Activated CD4-positive, CD25-positive, alpha-beta regulatory T cell treated with anti-CD3 and anti-CD28 coated beads, Interleukin-2, amount 50 U/mL, for 72 hours (primary cell): ENCODE measurements at places on chromosomes 1 and 21.

DNA sequence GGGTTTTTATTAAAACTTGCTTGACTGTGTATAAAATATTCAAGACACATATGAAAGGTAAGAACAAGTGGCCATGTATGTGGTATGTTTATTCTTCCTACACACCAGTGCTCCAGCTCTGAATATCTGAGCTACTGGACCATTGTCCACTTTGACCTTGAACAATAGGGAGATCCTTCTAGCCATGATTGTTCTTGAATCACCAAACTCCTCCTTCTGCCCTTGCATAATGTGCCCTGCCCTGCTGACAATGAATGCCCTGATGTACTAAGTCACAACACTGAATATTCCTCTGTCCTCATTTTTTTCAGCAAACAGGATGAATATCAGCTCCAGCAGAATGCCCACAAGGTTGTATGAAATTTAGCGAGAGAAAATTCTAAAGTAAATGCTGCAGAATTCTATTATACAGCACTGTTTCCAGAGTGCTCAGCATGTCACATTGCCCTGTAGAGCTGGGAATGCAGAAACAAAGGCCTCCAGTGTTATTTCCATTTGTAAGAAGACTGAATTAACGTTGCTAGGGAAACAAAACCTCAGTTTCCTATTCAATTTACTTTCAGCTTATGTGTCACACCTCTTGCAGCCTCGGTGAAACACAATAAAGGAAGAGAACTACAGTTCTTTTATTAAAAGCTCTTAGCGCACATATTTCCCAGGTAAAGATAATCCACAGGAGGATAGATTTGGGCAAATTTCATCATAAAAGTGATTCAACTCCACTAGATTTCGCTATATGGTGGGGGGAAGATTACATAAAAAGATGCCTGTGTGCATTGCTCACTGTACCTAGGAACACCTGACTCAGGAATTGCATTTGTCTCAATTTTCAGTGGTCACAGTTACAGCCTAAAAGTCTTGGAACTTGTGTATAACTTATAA is 187.4 kb upstream of the ATP1B1 start:
- DNase-seq, result no peak

DNA sequence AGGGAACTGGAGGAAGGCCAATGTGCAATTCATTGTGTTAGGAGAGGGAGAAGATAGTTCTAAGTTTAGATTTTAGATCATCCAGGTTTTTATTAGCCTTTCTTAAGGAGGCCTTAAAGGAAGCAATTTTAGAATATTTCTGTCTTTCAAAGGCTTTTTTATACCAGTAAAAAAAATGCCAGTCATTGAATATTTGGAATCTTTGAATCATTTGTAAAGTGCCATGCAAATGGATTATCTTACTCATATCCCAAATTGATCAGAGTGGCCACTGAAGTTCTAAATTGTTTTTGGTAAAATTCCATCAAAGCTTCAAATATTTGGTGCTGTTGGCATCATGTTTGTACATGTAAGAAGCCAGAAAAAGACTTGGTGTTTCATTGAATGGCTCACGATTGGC is 244.8 kb downstream of the RPS6KC1 start:
- DNase-seq, result no peak

DNA sequence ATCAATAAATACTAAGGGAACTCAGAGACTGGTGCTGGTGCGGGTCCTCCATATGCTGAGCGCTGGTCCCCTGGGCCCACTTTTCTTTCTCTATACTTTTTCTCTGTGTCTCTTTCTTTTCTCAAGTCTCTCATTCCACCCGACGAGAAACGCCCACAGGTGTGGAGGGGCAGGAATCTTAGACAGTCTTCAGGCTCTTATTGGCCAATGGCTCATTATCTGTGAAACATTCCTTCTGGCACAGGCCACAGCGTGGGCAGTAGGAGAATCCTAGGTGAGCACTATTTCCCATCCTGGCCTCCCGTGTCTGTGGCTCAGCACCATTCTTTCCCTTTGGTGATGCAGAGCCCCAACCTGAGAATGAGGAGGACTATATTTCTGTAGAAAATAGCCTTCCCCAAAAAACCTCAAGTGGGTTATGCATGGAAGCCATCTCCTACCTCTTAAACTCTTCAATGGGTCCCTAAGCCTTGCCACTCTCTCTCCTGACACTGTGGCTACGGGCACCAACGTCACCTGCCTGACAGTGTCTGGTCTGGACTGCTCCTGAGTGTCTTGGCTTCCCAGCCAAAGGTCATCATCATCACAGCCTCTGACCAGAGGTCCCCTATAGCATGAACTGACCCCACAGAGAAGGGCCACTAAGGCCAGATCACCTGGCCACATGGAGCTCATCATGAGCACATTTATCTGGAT is 6.2 kb upstream of the SLAMF1 start:
- DNase-seq, result no peak

GRCh38 chr1:47209091-47209490 is 19.3 kb upstream of the PDZK1IP1 start:
- no peak for DNase-seq

DNA sequence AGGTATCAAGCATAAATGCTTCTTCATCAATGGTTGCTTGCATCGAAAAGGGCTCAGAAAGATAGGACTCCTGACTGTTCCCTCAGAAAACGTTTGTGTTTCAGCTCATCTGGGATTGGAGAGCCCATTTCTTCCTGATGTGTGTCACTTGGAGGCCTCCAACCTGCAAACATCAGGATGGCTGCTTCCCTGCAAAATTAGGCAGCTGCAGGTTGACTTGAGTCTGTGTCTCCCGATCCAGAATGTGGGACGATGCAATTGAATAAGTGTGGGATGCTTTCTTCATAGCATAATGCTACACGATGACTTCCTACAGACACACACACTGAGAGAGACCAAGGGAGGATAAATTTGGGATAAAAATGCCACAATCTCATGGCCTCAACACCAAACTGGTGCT is 42.2 kb downstream of the OLIG1 start:
- DNase-seq, result no peak

DNA sequence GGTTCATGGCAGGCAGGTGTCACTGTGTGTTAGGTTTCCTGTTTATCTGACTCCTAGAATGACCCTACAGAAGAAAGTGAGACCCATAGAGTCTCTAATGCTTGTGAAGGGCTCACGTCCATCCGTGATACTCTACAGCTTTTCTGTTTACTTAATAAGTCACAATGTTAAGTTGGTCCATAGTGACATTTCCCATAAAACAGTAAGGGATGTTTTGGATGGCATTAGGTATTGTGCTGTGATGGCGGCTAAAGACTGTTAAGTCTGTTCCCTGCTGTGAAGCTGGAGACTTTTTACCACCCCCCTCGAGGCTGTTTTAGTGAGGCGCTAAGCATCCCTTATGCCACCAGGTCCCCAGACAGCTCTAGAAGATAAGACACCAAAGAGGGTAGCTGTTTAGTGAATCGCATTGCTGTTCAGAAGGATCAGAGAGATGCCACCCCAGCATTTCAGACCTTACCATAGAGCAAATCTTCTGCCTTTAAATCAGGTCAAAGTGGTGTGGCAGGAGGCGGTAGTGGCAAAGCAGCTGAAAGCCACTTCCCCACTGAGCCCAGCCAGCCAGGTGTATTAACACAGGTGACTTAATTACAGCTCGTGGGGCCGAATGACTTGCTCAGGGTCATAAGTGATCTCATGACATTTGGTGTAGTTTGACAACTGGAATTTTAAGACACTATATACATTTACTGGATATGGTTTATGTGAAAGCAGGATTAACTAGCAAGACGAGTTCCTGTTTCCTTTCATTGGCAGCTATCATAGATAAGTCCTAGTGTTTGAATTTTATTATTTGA is 25.0 kb downstream of the SLC37A1 start:
- no peak for DNase-seq

DNA sequence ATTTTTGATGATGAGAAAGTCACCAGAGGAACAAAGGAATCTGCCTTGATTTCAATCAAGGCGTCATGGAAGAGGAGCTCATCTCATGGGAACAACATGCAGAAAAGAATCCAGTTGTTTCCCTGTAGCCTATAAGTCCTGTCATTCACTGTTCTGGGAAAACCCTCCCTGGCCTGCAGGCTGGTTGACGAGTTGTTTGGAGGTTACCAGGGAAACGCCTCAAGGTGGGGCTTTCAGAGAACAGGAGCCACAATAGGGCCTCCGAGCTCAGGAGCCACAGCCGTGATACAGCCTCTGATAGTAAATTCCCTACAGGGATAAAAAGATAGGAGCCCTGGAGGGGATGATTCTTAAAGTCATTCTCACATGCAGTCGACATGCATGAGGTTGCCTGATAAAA is 135.2 kb downstream of the PSMG1 start:
- DNase-seq, result no peak

DNA sequence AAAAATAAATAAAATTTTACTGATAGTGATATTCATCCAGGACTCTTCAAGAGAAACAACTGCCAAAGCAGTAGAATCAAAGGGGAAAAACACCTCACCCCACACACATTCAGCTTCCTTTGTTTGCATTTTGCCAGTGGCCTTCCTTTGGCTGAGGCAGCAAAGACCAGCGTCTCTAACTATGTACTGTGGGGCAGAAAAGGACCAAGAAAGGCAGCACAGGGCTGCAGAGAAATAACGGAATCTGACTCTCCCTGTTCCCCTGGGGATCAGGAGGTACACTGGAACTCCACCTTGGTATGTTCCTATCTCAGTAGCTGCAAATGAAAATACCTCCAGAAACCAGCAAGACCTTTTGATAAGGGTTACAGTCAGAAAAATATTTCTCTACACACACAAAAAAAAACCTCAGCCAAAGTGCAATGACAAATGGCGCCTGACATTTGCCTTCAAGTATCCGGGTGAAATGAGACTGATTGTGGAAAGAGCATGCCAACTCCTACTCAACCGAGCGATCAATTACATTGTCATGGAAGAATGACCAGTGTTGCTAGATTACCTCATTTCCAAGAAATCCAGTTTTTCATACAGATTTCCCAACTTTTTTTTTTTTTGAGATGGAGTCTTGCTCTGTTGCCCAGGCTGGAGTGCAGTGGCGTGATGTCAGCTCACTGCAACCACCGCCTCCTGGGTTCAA is 50.9 kb downstream of the TARBP1 start:
- no peak for DNase-seq

GRCh38 chr1:173477286-173478093 is at the start of gene PRDX6:
Gene PRDX6, plus strand, starts transcription at chr1:173477335. Its CDS starts 63 bp downstream, at chr1:173477398.
- DNase-seq, result no peak

DNA sequence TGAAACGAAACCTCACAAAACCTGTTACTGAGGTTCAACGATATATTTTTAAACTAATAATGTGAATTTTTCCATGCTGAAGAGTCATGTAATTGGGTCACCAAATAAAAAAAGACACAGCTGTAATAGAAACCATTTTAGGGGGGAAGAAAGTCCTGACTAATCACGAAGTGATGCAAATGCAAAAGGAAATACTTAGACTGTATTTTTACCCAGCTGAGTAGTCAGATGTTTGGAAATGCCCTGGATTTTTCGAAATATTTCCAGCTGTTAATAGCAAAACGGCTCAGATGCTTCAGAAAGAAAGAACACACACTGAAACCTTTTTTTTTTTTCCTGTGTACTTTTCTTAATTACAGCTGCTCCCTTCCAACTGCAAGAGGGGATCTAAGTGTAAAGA is 210.3 kb downstream of the SETD4 start:
- no peak for DNase-seq

DNA sequence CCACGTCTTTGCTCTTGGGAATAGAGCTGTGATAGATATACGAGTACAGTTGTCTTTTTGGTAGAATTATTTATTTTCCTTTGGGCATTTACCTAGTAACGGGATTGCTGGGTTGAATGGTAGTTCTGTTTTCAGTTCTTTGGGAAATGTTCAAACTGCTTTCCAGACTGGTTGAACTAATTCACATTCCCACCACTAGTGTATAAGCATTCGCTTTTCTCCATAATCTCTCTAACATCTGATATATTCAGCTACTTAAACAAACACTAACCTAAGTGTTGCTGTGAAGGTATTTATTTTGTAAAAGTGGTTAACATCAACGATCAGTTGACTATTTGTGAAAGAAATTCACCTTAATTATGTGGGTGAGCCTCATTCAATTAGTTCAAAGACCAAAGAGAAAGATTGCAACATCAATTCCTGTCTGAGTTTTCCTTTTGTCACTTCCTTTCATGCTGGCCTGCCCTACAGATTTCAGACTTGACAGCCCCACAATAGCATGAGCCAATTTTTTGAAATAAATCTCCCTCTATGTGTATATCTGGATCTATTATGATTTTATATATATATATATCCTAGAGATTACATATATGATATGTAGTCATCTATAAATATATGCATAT is 26.7 kb upstream of the DUSP10 start:
- DNase-seq, result no peak

DNA sequence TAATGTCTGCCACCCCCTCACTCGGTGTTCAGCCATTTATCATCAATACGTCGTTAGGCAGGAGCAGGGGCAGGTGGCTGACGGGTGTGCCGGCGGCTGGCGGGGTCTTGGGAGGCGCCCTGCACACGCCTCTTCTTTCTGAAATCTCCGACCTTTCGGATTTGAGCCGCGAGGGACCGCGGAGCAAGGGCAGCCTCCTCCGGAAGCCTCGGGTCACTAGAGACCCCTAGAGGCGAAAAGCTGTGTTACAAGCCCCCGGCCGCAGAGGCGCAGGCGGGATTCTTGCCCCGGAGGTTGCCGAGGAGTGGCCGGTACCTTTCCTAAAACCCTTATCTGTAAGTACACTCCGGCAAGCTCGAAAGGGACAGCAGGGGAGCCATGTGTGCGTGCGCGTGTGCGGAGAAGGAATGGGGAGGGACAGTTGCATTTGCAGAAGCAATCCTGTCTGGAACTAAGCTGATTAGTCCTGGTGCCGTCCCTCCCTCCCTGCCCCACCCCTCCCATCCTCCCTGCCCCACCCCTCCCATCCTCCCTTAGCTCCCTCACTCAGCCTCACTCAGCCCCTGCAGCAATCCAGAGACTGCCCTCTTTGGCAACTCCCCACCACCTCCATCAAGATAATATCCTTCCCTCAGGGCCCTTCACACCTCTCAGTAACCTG is 11.0 kb downstream of the BRINP2 start:
- no peak for DNase-seq

GRCh38 chr21:37860416-37860815 is 55.8 kb downstream of the KCNJ6 start:
- DNase-seq, result no peak

DNA sequence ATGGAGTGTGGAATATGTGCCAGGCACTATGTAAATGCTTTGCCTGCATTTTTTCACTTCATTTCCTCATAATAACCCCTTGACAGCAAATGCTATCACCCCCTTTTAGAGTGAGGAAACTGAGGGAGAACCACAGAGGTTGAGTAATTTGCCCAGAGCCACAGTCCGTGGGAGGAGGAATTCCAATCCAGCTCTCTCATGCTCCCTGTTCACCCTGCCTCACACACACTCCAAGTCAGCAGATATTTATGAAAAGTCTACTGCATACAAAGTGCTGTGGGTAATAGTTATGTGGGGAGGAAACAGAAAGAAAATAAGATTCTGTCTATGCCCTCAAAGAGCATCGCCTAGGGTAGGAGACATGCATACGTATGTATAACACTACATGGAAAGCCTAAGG is 30.9 kb upstream of the RBM15 start:
- DNase-seq, result no peak
